Left kidney (tissue), 8 donors: ENCODE measurements at places on chromosomes 2 and 18.

- DNase-seq = no peak
Measured at GRCh38 chr2:183179156-183179555, 54.9 kb downstream of the NUP35 start.

DNA sequence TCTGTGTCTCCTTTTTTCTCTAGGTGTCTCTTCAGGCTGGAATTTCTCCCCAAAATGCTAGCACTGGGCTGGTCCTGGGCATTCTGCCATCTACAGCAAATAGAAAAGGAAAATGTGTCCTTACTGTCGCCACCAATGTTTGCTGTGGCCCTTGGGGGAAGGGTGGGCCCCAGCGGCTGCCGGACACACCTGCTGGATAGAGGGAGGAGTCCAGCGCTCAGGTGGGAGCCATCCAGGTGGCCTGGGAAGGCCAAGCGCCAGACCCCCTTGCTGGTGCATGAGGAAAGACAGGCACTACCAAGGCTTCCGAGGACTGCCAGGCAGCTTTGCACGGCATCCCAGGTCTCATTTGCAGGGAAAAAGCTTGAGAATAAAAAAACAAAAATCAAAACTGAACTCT lies 147.7 kb upstream of the GATA6 start:
- DNase-seq = no peak

GRCh38 chr18:80148326-80149199 lies 39.5 kb downstream of the ADNP2 start:
- no peak for DNase-seq

DNA sequence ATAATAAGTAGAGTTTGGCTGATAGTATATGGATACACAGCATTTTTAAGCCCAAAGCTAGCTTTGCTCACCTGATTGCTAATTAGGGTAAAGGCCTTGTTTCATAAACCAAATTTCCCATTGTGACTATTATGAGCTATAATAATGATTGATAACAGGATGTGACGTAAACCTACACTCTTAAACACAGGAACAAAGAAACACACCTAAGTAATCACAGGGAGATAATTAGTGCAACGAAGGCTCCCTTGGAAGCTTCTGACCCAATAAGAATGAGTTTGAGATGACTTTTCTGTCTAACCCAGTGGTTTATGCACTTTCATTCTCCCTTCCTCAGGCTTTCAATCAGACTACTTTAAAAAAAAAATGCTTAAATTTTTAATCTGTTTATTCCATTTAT lies 683.2 kb downstream of the SATB2 start:
- no peak for DNase-seq

- no peak for DNase-seq
Measured at GRCh38 chr2:132816234-132816633, 146.2 kb upstream of the LYPD1 start.

DNA sequence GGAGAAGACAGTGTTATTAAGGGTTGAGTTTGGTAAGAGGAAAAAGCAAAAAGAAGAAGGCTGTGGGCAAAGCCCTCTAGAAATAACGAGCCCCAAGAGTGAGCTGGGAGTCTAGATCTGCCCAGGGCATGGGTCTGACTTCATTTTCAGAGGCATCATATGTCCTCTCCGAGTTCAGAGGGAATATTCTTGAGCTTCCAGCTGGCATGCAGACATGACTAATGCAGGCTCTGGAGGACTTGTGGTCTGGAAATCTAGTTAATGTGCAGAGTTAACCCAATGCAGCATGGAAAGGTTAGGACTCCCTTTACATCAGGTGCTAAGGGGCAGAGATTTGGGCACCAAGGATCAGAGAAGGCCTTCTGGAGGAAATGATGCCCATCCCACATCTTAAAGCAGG lies 7.3 kb downstream of the ACMSD start:
- no peak for DNase-seq

DNA sequence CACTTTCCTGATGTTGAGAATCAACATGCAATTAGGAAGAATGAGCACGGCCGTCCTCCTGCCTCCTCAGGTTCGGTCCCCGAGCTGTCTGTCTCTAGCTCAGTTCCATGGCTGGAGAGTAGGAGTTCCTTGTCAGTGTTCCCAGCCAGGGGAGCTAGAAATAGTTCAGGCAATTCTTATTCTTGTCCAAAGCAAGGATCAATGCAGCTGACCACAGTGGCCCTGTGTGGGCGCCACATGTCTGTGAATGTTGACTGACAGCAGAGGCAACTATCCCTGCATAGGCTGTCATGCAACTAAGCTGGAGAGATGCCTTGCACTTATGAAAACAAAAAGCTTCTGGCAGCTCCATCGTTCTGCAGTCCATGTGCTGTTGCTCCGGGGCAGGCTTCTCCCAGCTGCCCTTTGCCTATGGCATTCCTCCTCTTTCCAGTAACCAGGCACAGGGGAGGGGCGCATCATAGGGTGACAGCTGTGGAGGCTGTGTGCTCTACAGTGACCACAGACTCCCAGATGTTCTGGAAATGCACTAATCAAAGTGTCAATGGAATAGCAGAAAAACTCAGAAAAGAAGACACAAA lies 58.7 kb downstream of the PDCL3 start:
- no peak for DNase-seq

GRCh38 chr18:45712061-45712460 lies 11.9 kb upstream of the SLC14A1 start:
- DNase-seq = no peak
